ENCODE measurements at places on chromosomes 5 and 9.

GRCh38 chr9:34996181-34996904, 6.8 kb downstream of the DNAJB5 start:
- DNase-seq, result no peak

DNA sequence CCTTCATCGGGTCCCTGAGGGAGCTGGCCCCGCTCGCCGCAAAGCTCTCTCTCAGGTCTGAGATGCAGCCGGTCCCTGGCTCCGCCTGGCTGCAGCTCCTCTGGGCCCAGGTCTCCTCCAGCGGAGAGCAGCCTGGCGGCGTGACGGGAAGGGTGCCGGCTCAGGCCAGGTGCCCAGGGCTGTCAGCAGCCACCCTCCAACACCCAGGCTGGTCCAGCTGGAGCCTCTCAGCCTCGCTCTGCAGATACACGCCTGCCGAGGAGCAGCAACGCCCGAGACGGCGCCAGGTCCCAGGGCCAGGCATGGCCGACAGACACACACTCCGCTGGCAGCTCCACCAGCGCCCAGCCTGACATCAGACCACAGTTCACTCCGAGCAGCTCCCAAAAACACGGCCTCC, 25.6 kb downstream of the FAM163B start:
- DNase-seq, result no peak

GRCh38 chr5:55636683-55637082, 75.4 kb downstream of the SLC38A9 start:
- DNase-seq, result no peak

- no peak for DNase-seq
Observed at GRCh38 chr9:70119786-70120185, 76.1 kb downstream of the MAMDC2 start.

GRCh38 chr5:135714126-135714894, 120.2 kb upstream of the SLC25A48 start:
- DNase-seq, result no peak

DNA sequence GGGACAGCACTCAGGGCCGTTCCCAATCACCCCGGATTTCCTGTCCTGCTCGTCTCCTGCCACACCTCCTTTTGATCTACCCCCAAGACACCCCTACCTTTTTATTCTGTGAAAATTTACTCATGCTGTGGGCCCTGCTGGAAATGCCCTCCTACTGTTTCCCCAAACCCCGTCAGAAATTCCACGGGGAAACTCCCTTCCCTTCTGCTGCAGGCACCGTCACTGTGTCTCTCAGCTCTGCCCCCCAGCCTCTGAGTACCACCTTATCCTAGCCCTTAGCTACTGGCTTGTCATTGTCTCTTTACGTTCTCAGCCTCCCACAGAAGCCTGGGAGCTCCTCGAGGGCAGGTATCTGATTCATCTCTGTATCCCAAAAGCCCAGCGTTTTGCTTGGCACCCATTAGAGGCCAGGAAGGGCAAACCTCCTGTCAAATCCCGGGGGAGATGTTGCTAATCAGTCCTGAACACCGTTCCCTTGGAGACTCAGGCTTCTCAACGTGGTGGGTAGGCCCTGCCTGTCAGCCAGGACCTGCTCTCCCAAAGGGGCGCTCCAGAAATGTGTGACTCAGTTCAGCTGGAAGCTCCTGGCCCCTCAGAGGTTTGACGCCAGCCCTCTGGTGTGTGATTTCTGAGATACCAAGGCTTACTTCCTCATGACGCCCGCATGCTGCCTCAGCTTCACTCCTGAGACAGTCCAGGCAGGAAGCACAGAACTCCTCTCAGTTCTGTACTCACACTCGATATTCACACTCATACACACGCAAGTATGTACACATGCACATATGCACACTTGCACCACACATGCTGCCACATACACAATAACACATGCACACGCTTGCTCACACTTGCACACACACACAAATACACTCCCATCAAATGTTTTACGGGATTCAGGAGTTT, 50.7 kb upstream of the GRHPR start:
- no peak for DNase-seq

DNA sequence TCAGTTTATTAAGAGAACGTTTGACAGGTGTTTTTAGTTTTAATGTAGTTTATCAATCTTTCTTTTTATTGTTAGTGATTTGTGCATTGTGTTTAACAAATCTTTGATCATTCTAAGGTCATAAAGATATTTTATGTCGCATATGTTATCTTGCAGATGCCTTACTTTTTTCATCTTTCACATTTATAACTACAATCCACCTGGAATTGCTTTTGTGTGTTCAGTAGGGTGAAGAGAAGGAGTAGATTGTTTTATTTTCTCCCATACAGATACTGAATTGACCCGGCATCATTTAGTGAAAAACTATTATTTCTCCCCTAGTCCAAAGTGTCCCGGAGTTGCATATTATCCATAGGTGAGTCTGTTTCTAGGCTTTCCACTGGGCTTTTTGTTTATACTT, 179.4 kb upstream of the RGMB start:
- DNase-seq, result no peak

DNA sequence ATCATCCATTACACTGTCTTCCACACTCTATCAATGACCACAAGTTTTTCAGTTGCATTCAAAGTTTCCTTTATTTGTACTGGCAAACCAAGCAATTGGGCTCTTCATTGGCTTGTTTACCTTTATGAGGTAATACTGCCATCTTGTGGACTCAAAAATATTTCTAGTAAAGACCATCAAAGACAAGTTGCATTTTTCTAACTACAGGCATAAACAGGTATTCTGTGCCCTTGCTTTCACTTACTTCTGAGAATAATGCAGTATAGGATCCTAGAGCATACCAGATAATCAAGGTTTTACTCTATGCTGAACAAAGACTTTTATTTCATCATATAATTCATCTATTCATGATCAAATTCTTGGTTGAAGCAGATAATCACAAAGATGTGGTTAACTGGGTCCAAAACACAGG, 173.7 kb upstream of the POU5F2 start:
- no peak for DNase-seq

- DNase-seq, result no peak
Observed at GRCh38 chr5:76813982-76814562, 4.8 kb upstream of the F2RL1 start.

DNA sequence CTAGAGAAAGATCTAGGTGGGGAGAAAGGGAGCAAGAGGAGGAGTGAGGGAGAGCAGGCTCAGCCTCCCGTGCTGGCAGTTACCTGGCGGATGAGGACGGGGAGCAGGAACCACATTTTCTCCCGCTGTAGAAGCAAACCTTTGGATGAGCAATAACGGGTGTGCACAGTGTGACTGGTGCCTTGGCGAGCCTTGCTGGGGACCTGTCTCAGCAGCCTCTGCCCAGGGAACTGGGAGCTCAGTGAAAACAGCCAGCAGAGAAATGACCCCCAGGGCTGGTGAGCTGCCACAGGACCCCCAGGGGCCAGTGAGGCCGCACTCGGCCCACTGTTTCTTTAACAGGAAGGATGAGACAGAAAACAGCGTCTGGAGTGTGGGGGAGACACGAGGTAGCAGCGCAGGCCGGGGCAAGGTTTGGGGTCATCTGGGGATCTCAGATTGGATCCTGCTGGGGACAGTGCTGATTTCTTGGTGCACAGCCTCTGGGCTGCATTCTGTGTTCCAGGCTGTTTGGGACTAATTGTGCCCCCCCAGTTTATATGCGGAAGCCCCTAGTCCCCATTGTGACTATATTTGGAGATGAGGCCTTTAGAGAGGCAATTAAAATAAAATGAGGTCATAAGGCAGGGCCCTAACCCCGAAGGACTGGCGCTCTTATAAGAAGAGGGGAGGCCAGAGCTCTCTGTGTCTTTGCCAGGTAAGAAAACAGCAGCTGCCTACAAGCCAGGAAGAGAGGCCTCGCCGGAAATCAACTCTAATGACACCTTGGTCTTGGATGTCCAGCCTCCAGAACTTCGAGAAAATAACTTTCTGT, 118.8 kb upstream of the PHYKPL start:
- DNase-seq, result no peak

- no peak for DNase-seq
Observed at GRCh38 chr9:109411798-109412352, 86.2 kb downstream of the PTPN3 start.

GRCh38 chr5:75677607-75678006, 39.6 kb downstream of the POC5 start:
- DNase-seq, result no peak

DNA sequence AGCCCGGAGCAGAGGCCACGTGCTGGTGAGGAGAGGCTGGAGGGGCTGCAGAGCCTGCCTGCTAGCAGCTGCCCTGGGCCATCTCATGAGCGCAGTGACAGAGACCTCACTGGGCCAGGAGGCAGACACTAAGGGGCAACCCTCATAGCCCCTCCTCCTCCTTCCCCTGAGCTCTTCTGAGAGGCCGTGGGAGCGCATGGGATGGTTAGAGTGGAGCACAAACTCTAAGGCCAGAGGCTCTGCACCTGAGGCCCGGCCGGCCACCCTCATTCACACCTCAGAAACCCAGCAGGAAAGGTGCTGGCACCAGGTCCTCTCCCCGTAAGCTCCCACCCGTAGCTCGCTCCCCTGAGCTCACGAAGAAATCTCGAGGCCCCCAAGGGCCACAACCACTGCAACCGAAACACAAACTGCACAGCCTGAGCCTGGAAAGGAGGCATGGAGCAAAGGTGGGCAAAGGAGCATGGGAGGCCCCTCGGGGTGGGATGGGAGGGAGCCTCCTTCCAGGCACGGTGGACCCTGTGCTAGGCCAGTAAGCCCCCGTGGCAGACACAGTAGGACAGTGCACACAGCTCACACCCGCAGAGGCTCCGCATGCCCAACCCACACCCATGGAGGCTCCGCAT, 17.7 kb downstream of the CAMSAP1 start:
- DNase-seq, result no peak

DNA sequence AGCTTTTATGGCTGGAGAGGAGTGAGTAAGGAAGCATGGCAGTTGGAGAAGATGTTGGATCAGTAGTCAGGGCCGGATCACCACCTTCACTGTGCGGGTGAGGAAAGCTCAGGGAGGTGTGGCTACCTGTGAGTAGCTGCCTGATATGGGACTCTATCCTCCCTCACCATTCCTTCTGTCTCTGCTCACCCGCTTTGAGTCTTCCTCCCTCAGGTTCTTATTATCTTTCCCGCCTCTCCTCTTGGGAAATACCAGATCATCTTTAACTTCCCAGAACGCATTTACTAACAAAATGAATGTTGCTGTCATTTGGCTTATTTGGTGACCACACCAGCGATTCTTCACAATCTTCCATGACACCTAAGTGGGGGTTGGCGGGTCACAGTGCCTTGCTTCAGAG, 140.7 kb upstream of the GPR151 start:
- no peak for DNase-seq

GRCh38 chr5:2542821-2543220, 208.7 kb downstream of the IRX2 start:
- no peak for DNase-seq

DNA sequence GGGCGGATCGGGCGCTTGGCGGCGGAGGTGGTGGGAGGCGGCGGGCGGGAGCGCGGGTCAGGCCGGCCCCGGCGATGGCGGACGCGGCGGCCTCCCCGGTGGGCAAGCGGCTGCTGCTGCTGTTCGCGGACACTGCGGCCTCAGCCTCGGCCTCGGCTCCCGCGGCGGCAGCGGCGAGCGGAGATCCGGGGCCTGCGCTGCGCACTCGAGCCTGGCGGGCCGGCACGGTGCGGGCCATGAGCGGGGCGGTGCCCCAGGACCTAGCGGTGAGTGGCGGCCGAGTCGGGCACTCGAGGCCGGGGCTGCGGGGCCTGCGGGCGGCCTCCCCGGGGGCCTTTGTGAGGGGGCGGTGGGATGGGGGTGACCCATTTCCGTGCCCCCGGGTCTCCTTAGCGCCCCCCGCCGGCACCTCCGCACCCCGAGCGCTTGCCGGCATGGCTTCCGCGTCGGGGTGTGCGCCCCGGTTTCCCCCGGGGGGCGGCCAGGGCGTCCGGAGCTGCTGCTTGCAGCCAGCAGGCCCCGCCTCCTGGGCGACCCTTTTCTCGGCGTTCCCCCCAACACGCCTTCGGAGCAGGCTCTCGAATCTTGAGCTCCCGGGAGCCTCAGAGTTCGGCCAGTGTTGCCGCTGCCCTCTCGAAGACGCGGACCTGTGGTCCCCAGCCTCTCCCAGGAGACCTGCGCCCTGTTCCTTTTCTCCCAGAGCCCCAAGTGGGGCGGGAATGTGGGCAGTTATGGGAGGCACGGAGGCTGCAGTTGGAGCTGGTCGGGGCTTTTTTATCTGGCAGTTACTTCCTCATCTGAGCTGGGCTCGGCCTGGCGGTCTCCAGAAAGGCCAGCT, 456 bp downstream of the KDM3B start:
- DNase-seq, result peak; percentile 74

DNA sequence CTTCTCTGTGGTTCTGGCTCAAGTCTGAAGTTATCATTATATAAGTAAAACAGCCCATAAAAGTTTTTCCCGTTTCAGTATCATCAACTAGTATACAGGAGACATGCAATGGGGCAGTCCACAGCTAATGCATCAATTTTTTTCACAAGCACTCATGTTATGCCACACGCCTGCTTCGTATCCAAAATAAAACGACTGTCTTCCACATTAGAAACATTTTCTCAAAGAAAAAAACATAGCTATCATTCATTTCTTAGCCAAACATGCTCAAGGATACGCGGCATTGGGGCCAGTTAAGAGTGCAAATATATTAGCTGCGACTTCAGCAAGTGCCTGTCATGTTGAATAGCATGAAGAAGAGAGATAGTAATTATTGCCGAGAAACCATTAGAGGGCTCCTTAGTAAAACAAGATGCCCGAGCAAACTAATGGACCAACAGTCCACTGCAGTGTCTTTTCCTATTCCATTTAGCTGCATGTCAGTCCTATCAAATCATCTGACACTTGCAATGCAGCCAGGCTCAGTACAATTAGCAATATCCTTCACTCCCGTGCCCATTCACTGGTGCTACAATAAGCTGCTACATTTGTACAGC, 68.5 kb downstream of the BNC2 start:
- no peak for DNase-seq

- no peak for DNase-seq
Observed at GRCh38 chr9:13378154-13378553, 98.7 kb upstream of the MPDZ start.

DNA sequence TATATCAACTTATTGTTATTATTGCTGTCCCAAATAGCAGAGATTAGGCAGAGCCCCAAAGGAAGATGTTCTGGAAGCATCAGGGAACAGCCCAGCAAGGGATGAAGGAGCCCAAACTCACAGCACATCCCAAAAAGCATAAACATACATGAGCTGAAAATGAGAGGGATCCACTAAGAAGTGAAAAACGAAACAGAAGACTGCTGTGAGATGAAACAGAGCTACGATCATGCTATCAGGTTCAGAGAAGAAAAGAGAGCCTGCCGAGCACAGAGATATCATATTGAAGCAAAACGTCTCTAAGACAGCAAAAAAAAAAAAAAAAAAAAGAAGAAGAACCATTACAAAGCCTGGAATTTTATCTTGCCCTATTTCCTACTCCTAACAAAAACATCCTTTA, 127.3 kb downstream of the ZNF608 start:
- no peak for DNase-seq

DNA sequence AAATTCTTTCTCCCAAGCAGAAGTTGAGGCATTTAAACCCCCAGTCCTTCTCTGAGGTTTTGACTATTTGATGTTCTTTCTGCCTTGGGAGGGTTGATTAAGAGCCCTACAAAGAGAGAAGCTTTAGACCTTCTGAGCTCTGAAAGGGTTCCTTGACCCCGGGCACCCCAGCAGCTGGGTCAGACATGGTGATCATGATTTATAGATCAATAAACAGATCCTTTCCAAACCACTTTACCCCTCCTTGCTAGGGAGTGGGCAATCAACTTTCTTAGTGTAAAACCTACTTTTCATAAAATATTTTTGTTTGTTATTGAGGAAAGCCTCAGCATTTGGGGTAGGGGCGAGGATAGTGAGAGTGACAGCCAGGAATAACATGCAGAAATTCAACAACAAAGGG, 117.6 kb downstream of the PRDM6 start:
- DNase-seq, result no peak

- no peak for DNase-seq
Observed at GRCh38 chr5:14235872-14236271, 92.7 kb downstream of the TRIO start.

GRCh38 chr5:122392824-122393223, 80.8 kb downstream of the SNCAIP start:
- DNase-seq, result no peak
